ENCODE measurements at places on chromosomes 2 and 18.
A peak's percentile ranks its signal among the peaks of the same experiment; 100 is the strongest.

DNA sequence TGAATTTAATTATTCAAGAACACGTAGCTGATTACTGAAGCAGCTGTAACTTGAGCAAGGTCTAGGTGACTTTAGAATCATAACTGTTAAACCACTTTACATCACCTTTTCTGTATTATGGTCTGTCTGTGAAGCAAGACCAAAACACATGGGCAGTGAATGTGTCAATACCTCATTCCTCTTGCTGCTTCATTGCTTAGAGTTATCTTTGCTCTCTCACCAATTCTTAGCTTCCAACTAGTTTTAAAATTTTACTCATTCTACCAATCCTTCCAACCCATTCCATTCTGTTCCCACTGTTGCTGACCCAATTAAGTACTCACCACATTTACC lies 80.2 kb downstream of the MIB1 start:
- DNase-seq = no peak

DNA sequence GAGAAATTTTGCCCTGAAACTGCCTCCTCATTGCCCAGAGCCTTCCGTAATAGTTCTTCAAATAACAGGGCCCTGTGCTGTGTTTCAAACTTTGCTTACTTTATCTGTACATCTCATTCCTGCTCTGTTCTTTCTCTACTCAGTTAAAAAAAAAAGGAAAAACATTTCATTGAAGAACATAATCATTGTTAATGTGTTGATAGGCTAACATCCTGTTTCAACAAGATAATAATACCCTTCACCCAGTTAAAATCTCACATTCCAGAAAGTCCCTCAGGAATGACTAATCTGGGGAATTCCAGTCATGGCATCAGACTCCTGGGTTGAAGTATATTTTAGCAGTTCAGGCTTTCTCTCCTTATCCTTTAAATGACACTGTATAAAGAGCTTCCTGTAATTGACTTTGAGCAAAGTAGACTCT lies 45.6 kb upstream of the ITGAV start:
- no peak for DNase-seq

DNA sequence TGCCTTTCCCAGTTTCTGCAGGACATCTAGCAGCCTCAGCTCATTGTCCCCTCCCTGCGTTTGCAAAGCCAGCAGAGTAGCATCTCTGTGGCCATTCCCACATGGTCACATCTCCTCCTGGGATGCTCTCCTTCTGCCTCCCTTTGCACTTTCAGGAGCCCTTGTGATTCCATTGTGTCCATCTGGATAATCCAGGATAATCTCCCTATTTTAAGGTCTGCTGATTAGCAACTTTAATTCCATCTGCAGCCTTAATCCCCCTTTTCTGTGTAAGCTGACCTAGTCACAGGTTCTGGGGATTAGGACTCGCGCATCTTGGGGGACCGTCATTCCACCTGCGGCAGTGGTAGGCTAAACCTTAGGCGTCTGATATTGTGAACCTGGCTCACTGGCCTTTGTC lies 70.7 kb downstream of the NEDD4L start:
- DNase-seq = no peak

GRCh38 chr2:190090148-190090547 lies 27.6 kb upstream of the MSTN start:
- no peak for DNase-seq

DNA sequence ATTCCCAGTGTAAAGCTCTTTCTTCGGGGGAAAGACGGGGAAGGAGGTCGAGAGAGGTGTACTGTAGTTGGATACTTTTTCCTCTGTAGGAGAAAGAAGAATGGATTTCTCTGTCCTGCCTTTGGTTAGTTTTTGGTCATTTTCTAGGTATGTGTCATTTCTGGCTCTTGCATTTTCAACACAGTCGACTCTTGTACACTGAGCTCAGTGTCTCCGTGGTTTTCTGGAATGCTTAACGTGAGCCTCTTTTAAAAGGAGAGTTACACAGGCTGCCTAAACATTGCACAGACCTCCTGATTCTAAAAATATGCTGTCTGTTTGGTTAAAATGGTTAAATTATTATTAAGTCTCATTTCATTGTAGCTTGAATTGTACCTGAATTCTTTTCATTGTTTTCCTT lies 21.8 kb upstream of the GLS start:
- DNase-seq = no peak

GRCh38 chr2:238445409-238446190 lies 18.9 kb downstream of the ASB1 start:
- no peak for DNase-seq

DNA sequence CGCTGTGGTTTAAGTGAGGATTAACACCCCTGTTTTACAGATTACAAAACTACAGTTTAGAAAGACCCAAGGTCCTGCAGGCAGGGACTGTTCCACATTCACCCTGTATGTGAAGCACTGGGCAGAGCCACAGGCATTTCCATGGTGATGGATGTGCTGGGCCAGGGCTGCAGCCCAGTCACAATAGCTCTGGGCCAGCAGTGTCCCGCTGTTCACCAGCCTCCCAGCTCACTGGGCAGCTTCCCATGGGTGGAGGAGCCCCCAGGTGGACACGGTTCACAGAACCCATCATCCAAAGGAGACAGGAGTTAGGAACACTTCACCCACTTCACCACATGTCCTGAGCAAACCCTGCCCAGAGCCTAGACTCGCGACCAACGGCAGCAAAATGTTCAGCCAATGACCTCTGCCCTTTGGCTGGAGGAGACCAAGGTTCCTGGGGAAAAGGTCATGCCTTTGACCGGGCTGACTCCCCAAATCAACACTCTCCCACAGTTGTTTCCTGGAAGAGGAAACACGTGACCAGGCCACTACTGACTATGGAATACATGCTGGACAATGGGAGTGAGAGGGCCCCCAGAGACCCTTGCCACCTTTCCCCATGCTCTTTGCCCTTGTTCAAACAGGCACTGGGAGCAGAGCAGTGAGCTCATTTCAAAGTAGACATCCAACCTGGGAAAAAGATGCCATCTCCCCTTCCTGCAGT lies 28.0 kb upstream of the SLC35F6 start:
- peak; percentile 62 for DNase-seq

- no peak for DNase-seq
These were observed 29.2 kb downstream of the SPATS2L start for GRCh38 chr2:200335657-200336056.

DNA sequence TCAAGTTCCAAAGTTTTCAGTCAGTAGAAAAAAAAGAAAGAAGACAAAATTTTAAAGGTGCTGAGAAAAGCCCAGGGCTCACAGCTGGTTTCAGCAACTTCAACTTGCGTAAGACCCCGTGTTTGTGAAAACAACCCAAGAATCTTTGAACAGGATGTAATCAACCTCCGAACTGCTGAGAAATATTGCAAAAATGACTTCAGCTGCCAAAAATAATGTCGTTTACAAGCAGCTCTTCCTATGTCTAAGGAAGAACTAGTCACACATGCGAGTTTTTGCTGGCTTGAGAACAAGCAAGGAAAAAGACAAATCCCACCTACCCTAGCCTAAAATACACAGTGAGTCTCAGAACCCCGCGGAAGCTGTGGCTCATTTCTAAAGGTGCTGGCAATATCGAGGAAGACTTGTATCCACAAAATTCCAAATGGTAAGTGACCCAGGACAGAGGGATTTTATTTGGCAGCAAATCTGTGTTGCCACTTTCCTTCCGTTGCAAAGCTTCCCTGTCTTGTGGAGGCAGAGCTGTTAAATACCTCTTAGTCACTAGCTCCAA lies 59.8 kb upstream of the SLC8A1 start:
- no peak for DNase-seq

GRCh38 chr2:239327536-239328350 lies 73.1 kb downstream of the HDAC4 start:
- peak; percentile 60 for DNase-seq

- no peak for DNase-seq
These were observed 21.5 kb downstream of the CHCHD5 start for GRCh38 chr2:112605926-112606325.

GRCh38 chr2:238942080-238942725 lies 94.3 kb downstream of the TWIST2 start:
- DNase-seq = no peak

DNA sequence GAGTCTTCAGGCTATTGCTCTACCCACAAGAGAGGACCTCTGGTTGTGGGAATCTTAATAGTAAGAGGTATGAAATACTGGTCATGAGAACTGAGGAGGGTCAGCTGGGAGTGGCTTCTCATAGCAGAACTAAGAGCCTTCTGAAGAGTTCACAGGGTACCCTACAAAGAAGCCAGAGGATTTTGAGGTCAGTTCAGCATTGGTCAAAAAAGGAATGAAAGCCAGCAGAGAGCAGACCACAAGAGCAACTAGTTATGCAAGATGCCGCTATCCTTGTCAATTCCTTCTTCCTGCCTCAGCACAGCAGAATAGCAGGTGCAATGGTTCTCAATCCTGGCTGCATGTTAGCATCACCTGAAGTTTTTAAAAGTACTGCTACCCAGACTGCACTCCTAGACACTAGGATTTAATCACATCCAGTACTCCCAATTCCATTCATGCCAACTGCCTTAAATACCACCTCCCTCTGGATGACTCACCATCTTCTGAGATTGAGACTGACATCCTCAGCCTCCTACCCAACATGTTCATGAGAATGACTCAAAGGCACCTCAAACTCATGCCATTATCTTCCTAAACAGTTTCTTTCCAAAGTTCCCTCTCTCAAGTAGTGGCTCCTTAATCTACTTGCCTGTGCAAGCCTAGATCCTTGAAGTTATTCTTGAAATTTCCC lies 81.0 kb upstream of the RBMS1 start:
- DNase-seq = no peak

- DNase-seq = no peak
These were observed 42.2 kb upstream of the SMAD7 start for GRCh38 chr18:48992791-48993555.

- DNase-seq = no peak
These were observed 66.5 kb upstream of the FIGN start for GRCh38 chr2:163802284-163802683.

All from spinal cord (tissue), 10 donors.